ENCODE measurements at places on chromosomes 4 and X.

DNA sequence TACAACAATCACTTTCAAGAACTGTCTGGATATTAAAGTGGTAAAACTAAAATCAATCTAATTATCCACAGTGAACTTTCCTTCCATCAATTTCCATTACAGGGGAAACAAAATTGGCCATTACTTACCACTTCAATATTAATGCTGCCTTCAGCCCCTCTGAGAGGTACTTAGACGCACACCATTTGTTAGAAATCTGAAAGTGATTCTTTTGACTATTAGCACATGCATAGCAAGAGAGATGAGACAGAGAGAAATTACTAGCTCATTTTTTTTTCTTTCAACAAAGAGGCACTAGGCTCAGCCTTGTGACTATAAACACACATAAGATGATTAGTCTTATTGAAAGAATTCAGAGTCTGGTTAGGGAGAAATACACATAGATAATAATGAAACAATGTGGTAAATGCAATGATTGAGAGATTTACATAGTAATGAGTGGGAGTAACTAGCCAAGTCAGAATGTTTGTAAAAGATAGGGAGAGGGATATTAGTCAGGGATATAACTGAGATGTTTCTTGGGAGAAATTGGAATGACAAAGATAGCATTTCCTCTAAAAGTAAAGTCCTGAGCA lies 93.3 kb downstream of the YIPF7 start:
- DNase-seq, result no peak

GRCh38 chr4:98341309-98341708 lies 80.1 kb downstream of the RAP1GDS1 start:
- DNase-seq, result no peak

DNA sequence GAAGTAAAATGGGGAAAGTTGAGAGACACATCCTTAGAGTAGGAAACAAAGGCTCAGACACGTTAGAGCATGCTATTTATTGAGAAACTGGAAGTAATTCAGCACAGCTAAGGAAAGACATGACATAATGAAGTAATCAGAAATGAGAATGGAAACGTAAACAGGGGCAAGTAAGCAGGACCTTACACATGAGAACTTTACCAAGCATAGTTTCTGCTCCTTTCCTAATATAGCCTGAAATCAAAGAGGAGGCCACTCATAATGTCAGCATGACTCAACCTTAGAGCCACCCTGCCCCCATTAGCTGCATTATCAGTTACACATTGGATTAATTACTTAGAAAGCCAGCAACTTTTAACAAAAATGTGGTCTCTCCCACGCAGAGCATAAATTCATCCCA lies 558.3 kb upstream of the GRIA3 start:
- no peak for DNase-seq

DNA sequence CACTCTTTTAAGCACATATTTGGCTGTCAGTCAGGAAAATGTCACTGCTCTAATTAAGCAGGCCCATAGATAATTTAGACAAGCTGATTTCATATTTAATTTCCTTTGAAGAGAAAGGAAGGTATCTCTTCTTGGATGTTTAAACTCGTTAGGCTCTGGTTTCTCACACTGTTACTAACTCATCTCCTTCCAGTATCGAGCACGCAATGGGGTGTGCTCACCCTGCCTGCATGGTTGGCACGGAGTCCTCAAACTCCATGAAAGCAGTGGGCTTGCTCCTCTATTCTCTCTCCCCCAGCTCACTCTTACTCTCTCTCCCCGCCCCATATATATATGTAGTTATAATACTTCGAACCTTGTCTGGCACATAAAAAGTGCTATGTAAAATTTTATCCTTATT lies 76.9 kb downstream of the EGF start:
- no peak for DNase-seq

DNA sequence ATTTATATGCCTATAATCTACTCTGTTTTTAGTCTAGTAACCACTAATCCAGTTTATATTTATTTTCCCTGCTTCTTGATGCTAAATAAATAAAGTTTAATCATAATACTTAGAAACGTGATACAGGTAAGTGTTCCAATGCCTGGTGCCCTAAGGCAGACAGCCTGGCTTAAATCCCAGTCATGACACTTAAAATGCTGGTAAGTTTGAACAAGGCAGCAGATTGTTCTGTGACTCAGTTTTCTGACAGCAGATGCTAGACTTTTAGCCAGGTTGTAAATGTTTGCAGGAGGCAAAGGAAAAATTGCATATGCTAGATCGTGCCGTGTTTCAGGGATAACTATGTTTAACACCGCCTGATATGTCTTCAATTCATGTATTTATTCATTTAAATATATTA lies 2661.6 kb downstream of the PCDH7 start:
- DNase-seq, result no peak

- no peak for DNase-seq
These were observed 23.0 kb downstream of the GALNT7 start for GRCh38 chr4:173191623-173192041.

DNA sequence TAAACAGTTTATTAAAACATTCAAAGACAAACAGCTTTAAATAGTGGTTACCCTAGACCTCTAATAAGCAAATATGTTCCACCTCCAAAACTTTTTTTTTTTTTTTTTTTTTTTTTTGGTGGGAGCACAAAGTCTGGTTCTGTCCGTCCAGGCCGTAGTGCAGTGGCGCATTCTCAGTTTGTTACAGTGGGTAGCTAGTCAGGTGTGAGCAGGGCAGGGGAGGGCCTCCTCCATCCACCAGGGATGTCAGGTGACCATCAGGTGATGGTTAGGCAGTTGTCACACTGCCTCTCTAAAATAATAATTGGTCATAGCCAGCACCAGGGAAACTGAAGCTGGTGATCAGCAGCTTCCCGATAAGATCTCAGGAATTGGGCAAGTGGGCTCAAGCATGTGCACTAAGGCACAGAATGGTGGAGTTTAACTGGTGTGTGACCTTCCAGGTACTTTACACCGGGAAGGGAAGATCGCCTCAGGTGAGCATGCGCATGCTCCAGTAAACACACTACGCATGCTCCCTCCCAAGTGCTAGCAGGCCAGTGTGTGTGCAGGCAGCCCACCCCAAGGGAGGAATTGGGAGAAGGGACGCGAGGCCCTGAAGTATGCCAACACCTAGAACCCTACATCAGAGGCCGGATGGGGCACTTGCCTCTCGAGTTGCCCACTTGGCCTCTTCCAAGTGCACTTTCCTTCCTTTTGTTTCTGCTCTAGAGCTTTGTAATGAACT lies 27.2 kb downstream of the TNIP2 start:
- no peak for DNase-seq

- DNase-seq, result no peak
These were observed 838 bp upstream of the ABCG2 start for GRCh38 chr4:88159229-88159725.

GRCh38 chr4:78654807-78655206 lies 103.2 kb downstream of the ANXA3 start:
- no peak for DNase-seq

- no peak for DNase-seq
These were observed 22.9 kb upstream of the GABRQ start for GRCh38 chrX:152614791-152615190.

- DNase-seq, result no peak
These were observed 137.7 kb downstream of the LDB2 start for GRCh38 chr4:16760617-16761363.
